ENCODE measurements at places on chromosomes 6 and 20.
A peak's percentile ranks its signal among the peaks of the same experiment; 100 is the strongest.

DNA sequence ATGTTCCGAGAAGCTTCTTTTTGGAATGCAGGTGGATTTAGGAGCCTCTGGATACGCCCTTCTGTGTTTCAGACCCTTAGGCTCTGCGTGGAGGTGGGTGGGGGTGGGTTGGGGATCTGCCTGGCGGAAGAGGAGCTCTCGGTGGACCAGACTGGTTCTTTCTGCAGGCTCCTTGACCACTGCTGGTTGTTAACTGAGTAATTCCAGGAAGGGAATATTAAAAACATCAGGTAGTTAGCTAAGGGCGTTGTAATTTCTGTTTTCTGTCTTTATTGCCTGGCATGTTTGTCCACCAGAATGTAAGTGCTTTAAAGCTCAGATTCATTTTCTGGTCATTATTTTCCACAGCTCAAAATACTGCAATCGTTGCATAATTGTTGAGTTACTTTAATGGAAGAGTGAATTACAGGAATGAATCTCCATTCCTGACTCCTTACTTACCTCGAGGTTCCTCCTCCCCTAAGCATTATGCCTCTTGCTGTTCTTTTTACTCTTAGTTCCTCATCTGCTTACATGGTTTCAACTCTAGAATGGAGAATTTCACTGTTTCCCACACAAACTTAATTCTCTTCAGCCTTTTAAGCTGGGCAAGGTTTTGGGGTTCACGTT, 5.9 kb downstream of the CDYL start:
- no peak for DNase-seq

DNA sequence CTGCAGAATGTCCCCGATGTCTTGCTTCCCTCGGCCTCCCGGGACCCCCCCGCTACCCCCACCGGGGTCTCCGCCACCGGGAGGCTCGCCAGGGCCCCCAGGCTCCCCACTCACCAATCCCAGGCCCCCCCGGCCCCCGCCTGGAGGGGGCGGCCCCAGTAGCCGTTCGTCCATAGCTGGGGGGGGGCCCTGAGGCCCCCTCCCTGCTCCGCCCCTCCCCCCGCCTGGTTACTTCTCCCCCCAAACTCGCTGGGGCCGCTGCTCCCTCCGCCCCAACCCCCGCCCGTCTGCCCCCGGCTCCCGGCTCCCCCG, 304 bp downstream of the PBX2 start:
- DNase-seq, result no peak

GRCh38 chr6:154197196-154197860, 158.3 kb downstream of the OPRM1 start:
- DNase-seq, result peak; percentile 59

- no peak for DNase-seq
These were observed at the start of gene DSP for GRCh38 chr6:7541175-7542064. TSS of gene DSP (plus strand) at chr6:7541671. CDS start at chr6:7541916, 245 bp downstream.

GRCh38 chr20:9051508-9051907, 17.4 kb upstream of the PLCB4 start:
- peak; percentile 99 for DNase-seq

DNA sequence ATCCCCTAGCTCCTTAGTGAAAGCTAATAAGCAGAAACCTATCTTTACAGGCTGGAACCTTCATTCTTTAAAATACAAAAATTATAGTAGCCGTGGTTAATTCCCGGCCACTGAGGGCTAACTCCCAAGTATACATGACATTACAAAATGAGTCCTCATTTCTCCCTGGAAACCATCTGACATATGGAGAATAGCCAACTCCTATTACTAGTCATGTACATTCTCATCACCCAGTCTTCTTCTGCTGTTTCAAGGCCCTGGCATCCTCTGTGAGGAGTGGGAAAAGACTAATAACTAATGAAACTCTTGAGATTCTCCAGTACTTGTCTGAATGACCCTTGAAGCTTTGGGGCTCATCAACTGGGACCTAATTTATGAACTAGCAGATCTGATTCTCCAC, 30.2 kb downstream of the CSNK2A1 start:
- peak; percentile 52 for DNase-seq

DNA sequence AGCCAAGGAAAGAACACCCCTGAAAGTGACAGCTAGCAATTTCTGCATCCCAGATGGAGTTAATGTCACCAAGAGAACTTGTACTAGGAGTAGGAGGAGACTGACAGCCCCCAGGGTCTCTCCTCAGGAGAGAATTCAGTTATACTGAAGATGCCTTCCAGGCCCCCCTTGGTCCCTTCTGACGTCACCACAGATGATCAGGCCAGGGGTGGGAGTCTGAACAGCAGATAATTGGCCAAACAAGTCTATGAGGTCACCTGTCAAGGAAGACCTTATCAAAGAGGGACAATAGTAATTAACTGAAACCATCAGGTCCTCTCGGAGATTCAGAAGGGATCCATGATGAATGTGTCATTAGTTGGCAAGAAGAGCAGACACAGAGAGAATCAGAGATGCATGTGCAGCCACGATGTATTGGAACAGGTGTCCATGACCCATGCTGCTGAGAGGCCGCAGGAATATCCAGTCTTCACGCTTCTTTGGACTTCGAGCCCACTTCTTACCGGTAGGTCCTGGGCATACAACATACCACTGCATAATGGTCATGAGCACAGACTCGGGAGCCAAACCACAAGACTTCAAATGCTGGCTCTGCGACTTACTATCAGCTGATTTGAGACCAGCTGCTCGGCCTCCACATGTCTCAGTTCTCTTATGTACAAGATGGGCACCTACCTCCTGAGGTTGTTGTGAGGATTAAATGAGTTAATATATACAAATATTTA, 10.2 kb downstream of the TRIM10 start:
- DNase-seq, result no peak

- no peak for DNase-seq
These were observed 92.7 kb downstream of the PREX1 start for GRCh38 chr20:48735112-48735511.

- peak; percentile 88 for DNase-seq
These were observed 15.9 kb upstream of the PTGIS start for GRCh38 chr20:49583669-49584417.

GRCh38 chr6:3291987-3292386, 33.2 kb downstream of the PSMG4 start:
- DNase-seq, result no peak

GRCh38 chr6:47000842-47001241, 41.3 kb downstream of the ADGRF1 start:
- no peak for DNase-seq

- DNase-seq, result no peak
These were observed 34.0 kb downstream of the PMEPA1 start for GRCh38 chr20:57675773-57676172.

- DNase-seq, result peak; percentile 84
These were observed 35.7 kb downstream of the CITED2 start for GRCh38 chr6:139338795-139339194.

GRCh38 chr20:10319855-10320254, 101.2 kb downstream of the SNAP25 start:
- DNase-seq, result peak; percentile 76

DNA sequence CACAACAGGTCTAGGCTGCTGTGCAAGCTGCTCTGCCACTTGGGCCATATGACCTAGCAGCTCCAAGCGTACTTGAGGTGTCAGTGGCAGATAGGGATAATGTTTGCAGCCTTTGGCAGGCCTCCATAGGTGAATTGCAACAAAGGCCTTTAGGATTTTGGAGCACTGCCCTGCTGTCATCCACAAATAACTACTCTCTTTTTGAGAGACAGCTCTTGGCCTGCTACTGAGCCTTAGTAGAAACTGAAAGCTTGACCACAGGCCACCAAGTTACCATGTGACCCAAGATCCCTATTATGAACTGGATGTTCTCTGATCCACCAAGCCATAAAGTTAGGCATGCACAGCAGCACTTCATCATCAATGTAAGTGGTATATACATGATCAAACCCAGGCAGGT, 29.9 kb downstream of the FBXO30 start:
- DNase-seq, result no peak
